ENCODE measurements at places on chromosomes 12 and 14. TPM values are rescaled to one million over a fixed set of nuclear protein-coding genes. Genes with fewer than 3 reads are reported as not detected.

DNA sequence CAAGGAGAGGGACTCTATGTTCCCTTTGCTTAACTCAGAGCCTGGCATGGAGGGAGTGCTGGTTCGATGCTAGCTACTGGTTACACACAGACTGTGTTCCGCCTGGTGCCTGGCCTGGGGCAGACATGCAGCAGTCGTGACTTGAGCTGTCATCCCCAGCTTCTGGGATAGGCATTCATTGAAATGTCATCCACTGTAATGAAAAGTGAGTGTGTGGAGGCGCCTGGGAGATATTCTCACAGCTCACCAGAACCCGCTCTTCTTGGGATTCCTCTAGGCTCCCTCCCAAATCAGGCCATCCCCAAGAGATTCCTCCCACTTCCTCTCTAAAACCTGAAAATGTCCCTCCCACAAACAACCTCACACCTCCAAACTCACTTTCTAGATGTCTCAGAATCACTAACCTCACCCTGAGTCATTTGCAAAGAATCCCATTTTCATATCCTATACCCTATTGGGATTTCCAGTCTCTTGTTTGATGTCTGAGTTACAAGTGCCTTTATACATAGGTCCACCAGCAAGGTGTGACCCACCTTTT is 82.8 kb downstream of the CRACR2A start:
- no peaks in the 10 kb centered on the region for H3K36me3 ChIP-seq
- no peaks in the 10 kb centered on the region for H3K4me1 ChIP-seq
- no peak overlapping the region for H3K27ac ChIP-seq
- H3K4me3 ChIP-seq, result no peak overlapping the region
- H3K27me3 ChIP-seq, result no peaks in the 10 kb centered on the region
- DNase-seq, result no peak

- no peak overlapping the region for H3K4me3 ChIP-seq
- no peaks in the 10 kb centered on the region for H3K4me1 ChIP-seq
- DNase-seq, result no peak
- no peaks in the 10 kb centered on the region for H3K27me3 ChIP-seq
- no peaks in the 10 kb centered on the region for H3K36me3 ChIP-seq
Observed at GRCh38 chr12:14111230-14111865, 129.9 kb upstream of the GRIN2B start.

DNA sequence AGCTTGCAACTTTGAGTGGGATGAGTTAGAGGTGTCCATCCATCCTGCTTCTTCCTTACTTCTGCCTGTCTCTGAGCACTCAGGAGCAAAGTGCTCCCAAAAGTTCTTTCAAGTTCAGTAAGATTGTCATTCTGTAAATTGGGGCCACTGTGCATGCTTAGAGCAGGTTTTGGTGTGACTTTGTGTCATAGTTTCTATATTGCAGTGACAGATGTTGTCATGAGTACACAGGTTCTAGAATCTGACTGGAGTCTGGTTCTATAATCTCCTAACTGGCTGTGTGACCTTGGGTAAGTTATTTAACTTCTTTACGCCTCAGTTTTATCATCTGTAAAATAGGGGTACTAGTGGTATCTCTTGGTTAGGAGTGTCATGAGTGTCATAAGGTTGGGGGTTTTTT is 202.7 kb upstream of the BCL2L14 start:
- H3K4me3 ChIP-seq, result no peak overlapping the region
- H3K36me3 ChIP-seq, result peaks cover 3% of the 10 kb centered on the region
- H3K27ac ChIP-seq, result no peak overlapping the region
- peaks cover 6% of the 10 kb centered on the region for H3K4me1 ChIP-seq
- DNase-seq, result no peak
- H3K27me3 ChIP-seq, result no peaks in the 10 kb centered on the region

- no peak overlapping the region for H3K4me3 ChIP-seq
- no peak for DNase-seq
- no peaks in the 10 kb centered on the region for H3K36me3 ChIP-seq
- no peaks in the 10 kb centered on the region for H3K27me3 ChIP-seq
- no peaks in the 10 kb centered on the region for H3K4me1 ChIP-seq
Observed at GRCh38 chr12:64236549-64236948, 14.5 kb upstream of the KICS2 start.

- no peaks in the 10 kb centered on the region for H3K27me3 ChIP-seq
- no peak overlapping the region for H3K4me3 ChIP-seq
- DNase-seq, result no peak
- H3K4me1 ChIP-seq, result peaks cover 17% of the 10 kb centered on the region
- H3K27ac ChIP-seq, result peak overlapping the region; percentile 61
Observed at GRCh38 chr12:79547735-79548609, 142.8 kb downstream of the PAWR start.

DNA sequence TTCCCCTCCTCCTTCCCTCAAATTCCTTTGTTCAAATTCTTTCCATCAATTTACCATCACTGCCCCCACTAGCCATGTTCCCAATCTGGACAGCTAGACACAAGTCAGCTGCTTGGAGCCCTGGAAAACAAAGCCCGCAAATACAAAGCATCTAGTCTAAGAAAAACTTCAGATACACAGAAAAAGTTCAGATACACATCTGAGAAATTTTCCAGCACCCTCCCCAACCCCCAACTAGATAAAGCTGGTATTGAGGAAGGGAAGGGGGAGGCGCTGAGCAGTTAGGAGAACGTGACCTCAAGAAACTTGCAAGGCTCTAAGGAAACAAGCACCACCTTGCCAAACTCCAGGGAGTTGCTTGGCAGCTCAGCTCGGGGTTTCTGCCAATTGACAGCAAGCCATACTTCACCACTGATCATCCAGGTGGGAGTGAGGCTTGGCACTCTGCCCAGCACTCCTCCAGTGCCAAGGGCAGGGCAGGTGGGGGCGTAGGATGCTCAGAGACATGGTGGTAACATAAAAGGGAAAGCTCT is 5.1 kb upstream of the CNIH1 start:
- no peaks in the 10 kb centered on the region for H3K36me3 ChIP-seq
- no peak for DNase-seq
- no peaks in the 10 kb centered on the region for H3K27me3 ChIP-seq
- no peaks in the 10 kb centered on the region for H3K4me1 ChIP-seq
- no peak overlapping the region for H3K4me3 ChIP-seq

DNA sequence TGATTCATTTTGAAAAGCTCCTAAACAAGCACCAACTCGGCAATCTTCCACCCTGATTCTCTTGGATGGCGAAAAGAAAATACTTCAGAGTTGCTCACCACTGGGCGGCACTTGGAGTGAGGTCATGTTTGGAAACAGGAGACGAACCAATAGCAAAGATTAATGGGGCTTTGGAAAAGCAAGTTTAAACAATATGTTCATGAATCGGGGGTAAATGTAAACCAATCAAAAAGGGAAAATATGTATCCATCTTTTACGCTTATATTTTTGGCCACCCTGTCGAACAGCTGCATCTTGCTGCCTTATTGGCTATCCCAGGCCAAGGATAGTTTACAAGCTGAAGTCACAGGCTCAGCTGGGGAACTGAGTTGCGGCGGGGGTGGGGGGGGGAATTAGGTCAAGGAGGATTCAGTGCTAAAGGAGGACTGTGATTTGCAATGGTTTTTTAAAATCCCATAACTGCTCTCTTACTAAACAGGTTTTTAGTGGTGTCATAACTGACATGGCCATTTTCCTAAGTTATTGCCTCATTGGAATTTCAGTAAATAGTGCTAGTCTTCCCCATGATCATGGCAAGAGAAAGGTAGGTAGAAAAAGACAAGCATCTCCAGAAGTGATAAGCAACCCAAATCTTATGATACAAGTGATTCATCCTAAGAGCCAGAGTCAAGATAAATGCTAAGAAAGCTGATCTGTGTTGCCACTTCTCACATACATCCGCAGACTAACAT is 210.6 kb downstream of the PHLDA1 start:
- H3K4me3 ChIP-seq, result peak overlapping the region; percentile 47
- no peak for DNase-seq
- H3K27me3 ChIP-seq, result no peaks in the 10 kb centered on the region

- no peak overlapping the region for H3K4me3 ChIP-seq
- no peaks in the 10 kb centered on the region for H3K27me3 ChIP-seq
- no peaks in the 10 kb centered on the region for H3K36me3 ChIP-seq
- H3K27ac ChIP-seq, result no peak overlapping the region
- no peak for DNase-seq
Observed at GRCh38 chr12:128662101-128662500, 161.7 kb downstream of the SLC15A4 start.

DNA sequence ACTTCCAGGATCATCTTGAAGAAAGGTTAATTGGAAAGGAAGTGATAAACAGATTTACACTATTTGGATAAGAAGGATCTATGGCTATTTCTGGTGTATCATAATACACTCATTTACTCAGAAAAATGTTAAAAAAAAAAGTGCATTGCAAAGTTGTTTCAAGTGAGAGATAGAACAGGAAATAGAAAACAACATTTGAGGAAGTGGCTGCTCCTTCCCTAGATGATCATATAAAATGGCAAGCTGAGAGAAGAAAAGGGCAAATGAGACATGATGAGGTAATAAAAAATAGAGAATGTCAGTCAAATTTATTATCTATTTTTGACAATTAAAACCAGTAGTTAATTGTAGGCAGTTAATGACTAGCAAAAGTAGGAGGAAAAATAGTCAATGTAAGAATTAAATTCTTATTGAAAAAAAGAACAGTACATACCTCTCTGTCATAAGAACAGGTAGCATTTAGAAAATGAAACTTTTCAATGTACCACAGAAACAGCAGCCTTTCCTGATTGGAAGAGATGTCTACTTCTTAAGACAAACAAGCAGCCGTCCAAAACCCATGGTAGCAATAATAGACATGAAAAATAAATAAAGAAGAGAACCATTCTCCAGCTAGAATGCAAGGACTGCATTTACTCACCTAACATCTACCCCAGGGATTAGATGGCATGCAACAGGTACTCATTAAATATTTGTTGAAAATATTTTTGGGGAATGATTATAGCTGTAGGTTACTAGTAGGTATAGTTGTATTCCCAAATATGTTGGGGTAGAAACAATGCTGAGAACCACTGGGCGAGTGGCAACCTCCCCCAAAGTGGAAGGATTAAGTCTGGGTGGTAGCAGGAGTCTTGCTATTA is 63.9 kb upstream of the GRIP1 start:
- DNase-seq, result no peak
- H3K36me3 ChIP-seq, result no peaks in the 10 kb centered on the region
- H3K4me1 ChIP-seq, result no peaks in the 10 kb centered on the region
- no peaks in the 10 kb centered on the region for H3K27me3 ChIP-seq

DNA sequence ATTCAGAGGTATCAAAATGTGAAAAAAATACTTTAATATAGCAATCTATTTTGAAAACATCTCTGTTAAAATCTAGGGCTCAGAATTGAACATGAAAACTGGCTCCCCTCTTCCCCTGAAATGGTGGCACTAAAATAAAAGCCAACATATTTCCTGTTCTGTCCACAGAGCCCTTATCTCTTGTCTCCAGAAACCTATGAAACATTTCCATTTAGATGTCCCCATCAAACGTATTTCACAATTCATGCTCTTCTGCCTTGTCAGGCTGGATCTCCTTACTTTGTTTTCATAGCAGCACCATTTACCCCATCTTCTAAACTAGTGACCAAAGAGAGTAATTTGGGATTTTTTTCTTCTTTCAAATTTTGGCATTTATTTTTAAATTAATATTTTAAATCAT is 42.4 kb downstream of the PDE3A start:
- peaks cover 3% of the 10 kb centered on the region for H3K4me1 ChIP-seq
- H3K36me3 ChIP-seq, result no peaks in the 10 kb centered on the region
- no peak overlapping the region for H3K4me3 ChIP-seq
- no peak overlapping the region for H3K27ac ChIP-seq

- H3K4me1 ChIP-seq, result no peaks in the 10 kb centered on the region
- H3K36me3 ChIP-seq, result no peaks in the 10 kb centered on the region
- no peaks in the 10 kb centered on the region for H3K27me3 ChIP-seq
- no peak for DNase-seq
Observed at GRCh38 chr12:82721726-82722125, 35.0 kb downstream of the TMTC2 start.

Gene NACA
- 575 TPM for total RNA-seq

Gene PARP11
- 18.2 TPM for total RNA-seq

Gene USP5
- 64.6 TPM for total RNA-seq

Gene TAS2R19
- 5.9 TPM for total RNA-seq

Gene HOXC13
- not detected for total RNA-seq

Gene B4GALNT1
- total RNA-seq, result 5.9 TPM

Gene SLC10A1
- not detected for total RNA-seq

Gene KRT85
- not detected for total RNA-seq

Gene IRAK4
- 34.7 TPM for total RNA-seq

Data from aorta (tissue), 5 donors.